ENCODE measurements at places on chromosomes 5 and 9.

GRCh38 chr9:8254541-8254940 is 455.0 kb upstream of the DMAC1 start:
- DNase-seq, result no peak

DNA sequence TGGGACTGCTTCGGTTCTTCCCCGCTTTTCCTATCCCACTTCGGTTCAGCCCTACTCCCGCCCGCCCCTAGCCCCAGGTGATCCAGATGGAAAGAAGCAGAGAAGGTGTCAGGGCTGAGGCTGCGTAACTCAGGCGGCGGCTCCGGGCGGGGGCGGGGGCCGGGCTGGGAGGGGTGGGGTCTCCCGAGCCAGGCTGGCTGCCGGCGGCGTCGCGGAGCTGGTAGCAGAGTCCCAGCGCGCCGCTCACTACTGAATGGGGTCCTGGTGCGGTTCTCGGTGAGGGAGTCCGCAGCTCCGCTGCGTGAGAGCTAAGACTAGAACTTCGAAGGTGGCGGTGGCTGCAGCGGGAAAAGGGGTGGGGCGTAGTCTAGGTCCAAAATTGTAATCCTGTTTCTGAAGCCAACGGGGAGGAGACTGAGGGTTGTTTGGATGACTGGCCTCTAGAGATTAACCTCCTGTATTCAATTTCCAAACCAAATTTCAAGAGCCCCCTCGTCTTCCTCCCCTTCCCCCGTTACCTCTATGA is 1.4 kb downstream of the PRR16 start:
- DNase-seq, result no peak

DNA sequence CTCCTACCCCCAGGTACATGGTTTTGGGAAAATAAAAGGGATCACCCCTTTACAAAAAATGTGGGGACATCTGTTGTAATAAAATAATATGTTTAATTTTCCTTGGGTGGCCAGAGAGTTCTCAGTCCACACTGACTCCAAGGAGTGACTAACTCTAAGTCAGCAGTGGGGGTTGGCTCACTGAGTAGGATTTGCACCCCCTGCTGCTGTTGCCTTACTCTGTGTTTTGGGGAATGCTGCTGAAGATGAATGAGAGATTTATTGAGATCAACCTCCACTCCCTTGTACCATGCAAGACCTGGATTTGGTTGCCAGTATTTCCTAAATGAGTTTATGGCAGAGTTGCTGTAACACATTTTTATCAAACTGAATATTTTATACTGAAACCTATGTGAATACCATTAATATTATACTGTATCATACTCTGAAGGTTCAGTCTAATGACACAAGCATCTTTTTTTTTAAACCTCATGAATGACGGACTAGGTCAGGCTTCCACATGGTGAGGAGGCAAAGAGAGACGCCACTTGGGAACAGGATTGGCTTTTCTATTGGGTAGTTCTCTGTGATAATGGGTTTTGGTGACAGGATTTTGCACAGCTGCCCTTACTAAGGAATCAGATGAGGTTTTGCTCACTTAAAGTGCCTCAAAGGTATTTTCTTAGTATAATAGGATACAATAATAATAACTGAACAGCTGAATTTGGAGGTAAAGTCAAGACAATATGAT is 121.3 kb upstream of the OSMR start:
- DNase-seq, result no peak

- no peak for DNase-seq
These were observed 102.4 kb downstream of the UBE2R2 start for GRCh38 chr9:33919276-33919897.

GRCh38 chr5:176944268-176944667 is 45.1 kb upstream of the HK3 start:
- DNase-seq, result no peak

Data from NCI-H774 (cell line).